ENCODE measurements at places on chromosomes 4 and X. TPM values are rescaled to one million over a fixed set of nuclear protein-coding genes. Genes with fewer than 3 reads are reported as not detected.

- H3K27ac ChIP-seq = peak overlapping the region; percentile 93
- peaks cover 11% of the 10 kb centered on the region for H3K36me3 ChIP-seq
- peaks cover 58% of the 10 kb centered on the region for H3K4me1 ChIP-seq
- H3K27me3 ChIP-seq = no peaks in the 10 kb centered on the region
- H3K4me3 ChIP-seq = peak overlapping the region; percentile 71
These were observed 37.7 kb downstream of the ARHGEF9 start for GRCh38 chrX:63747331-63747730.

PFKFB1 gene
- total RNA-seq = 0.44 TPM

DNA sequence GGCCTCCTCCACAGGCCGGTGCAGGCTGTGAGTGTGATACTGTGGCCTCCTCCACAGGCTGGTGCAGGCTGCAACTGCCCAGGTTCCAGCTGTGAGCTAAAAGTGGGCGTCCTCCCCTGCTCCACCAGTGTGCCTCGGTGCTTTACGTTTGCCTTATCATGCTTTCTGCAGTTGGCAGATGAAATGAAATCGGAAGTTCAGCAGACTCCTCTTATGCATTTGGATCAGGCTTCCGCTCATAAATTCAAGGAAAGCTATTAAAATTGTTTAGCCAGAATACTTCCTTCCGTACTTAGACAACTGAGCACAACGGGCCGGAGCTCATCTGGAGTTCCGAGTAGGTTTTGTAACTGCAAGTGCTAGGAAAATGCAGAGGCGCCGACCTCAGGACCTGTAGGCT is 12.0 kb downstream of the CYP4V2 start:
- no peak overlapping the region for H3K4me3 ChIP-seq
- peaks cover 5% of the 10 kb centered on the region for H3K4me1 ChIP-seq
- H3K27me3 ChIP-seq = no peaks in the 10 kb centered on the region
- H3K36me3 ChIP-seq = peaks cover 9% of the 10 kb centered on the region

TMEM150C gene
- total RNA-seq = not detected

- H3K36me3 ChIP-seq = no peaks in the 10 kb centered on the region
- H3K4me3 ChIP-seq = no peak overlapping the region
- H3K27me3 ChIP-seq = peaks cover 10% of the 10 kb centered on the region
- H3K4me1 ChIP-seq = peaks cover 4% of the 10 kb centered on the region
These were observed 57.1 kb downstream of the ENPEP start for GRCh38 chr4:110532901-110533589.

P2RY8 gene
- 87.6 TPM for total RNA-seq

- no peaks in the 10 kb centered on the region for H3K4me1 ChIP-seq
- no peak for DNase-seq
- no peaks in the 10 kb centered on the region for H3K27me3 ChIP-seq
- no peaks in the 10 kb centered on the region for H3K36me3 ChIP-seq
- no peak overlapping the region for H3K4me3 ChIP-seq
These were observed 30.8 kb downstream of the ASB5 start for GRCh38 chr4:176238157-176238610.

DNA sequence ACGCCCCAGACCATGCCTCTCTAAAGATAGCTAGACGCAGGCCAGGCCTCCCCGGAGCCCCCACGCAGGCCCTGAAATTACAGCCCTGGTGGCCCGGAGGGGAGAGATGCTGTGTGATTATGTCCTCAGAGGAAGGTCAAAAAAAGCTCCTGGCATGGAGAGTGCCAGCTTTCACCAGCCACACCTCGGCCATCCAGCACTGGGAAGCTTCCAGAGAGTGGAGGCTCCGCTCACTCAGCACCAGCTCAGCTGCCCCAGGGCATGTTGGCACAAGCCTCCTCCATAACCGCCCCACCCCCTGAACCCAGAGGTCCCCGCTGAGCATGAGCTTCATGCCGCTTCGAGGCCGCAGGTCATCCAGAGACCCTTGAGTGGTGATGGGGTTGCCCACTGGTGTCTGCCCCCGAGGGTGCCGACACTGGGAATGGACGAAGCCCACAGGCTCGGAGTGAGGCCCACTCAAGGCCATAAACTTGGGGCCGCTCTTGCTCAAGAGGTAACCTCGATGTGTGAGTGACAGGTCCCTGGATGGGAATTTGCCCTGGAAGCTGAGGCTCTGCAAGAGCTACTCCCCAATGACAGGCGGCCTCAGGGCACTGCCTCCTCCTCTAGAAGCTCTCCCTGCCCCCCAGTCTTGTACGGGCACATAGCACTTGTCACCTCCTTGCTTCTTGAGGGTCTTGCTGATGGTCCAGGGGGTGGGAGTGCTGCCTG is 4.4 kb upstream of the BGN start:
- no peaks in the 10 kb centered on the region for H3K4me1 ChIP-seq
- no peak overlapping the region for H3K4me3 ChIP-seq
- H3K36me3 ChIP-seq = no peaks in the 10 kb centered on the region

DNA sequence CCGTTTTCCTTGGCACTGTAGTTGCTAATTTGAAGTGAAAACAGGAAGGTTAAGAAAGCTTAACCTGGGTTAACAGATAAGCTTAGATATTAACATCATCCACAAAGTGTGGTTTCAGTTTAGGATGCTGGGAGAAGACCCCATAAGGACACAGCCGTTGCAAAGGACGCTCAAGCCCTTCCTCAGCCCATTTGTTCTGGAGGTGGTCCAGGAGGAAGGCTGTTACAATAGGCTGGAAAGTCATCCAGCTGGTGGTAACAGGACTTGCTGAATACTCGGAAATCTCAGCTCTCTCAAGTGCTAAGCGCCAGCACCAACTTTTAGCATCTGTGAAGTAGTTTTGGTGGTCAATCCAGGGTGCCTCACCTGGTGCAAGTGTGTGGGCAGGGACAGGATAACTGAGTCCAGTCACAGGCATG is 14.2 kb downstream of the CHST7 start:
- peaks cover 16% of the 10 kb centered on the region for H3K4me1 ChIP-seq
- H3K4me3 ChIP-seq = peak overlapping the region; percentile 66
- H3K27ac ChIP-seq = peak overlapping the region; percentile 86
- no peaks in the 10 kb centered on the region for H3K27me3 ChIP-seq
- DNase-seq = no peak

DNA sequence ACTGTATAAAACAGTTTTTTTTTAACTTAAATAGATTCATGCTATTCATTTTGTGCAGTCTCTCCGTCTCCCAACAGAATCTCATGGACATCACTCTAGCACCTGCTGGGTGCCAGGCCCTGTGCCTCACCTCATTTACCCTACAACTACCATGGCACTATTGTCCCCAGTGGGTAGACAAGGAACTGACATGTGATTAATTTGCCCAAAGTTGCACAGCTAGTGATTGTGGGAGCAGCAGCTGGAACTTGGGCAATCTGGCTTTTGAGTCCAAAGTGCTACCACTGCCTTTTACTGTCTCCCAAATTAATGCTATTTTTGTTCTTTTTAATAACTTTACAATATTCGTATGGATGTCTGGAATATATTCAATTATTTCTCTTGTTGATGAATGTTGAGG is 11.2 kb upstream of the PGRMC2 start:
- DNase-seq = no peak
- peaks cover 5% of the 10 kb centered on the region for H3K36me3 ChIP-seq
- no peak overlapping the region for H3K27ac ChIP-seq
- no peak overlapping the region for H3K4me3 ChIP-seq
- no peaks in the 10 kb centered on the region for H3K4me1 ChIP-seq

DNA sequence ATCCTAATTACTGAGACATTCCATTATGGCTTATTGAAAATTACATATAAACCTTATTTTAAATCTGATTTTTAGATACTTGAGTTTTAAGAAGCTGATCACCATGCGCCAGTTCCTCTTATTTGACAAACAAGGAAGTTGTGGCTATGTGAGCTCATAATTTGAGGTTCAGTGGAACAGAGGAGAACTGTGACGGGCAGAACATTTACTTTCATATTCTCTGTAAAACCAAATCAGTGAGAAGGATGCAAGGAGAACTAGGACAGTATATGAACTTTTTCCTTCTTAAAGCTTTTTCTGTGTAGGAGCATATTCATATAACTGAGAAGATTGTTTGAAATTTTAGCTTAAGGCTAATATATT is 25.3 kb downstream of the STIM2 start:
- H3K27me3 ChIP-seq = no peaks in the 10 kb centered on the region
- peak overlapping the region; percentile 96 for H3K27ac ChIP-seq
- H3K36me3 ChIP-seq = peaks cover 26% of the 10 kb centered on the region

GJB1 gene
- 0.26 TPM for total RNA-seq

DNA sequence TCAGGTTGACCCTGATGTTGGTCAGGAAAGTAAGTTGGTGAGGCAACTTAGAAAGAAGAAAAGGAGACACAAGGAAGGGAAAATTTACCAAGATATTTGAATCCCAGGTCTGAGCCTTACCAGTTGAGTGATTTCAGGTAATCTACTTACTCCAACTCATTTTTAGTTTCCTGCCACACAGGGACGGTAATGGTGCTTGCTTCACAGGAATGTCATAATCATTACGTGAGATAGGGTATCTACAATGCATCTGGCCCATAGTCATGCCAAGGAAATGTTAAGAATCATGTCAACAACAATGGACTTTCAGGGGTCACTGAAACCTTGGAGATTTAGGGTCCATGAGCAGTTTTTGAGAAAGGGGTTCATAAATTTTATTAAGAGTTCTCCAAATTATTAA is 195.4 kb upstream of the HHIP start:
- H3K27me3 ChIP-seq = no peaks in the 10 kb centered on the region
- H3K4me3 ChIP-seq = no peak overlapping the region
- no peak for DNase-seq
- no peak overlapping the region for H3K27ac ChIP-seq
- no peaks in the 10 kb centered on the region for H3K4me1 ChIP-seq

PYURF gene
- total RNA-seq = 53.2 TPM

- no peak for DNase-seq
- no peaks in the 10 kb centered on the region for H3K27me3 ChIP-seq
- no peak overlapping the region for H3K27ac ChIP-seq
- no peaks in the 10 kb centered on the region for H3K4me1 ChIP-seq
These were observed 348.1 kb downstream of the ARHGAP10 start for GRCh38 chr4:148079961-148080360.

DNA sequence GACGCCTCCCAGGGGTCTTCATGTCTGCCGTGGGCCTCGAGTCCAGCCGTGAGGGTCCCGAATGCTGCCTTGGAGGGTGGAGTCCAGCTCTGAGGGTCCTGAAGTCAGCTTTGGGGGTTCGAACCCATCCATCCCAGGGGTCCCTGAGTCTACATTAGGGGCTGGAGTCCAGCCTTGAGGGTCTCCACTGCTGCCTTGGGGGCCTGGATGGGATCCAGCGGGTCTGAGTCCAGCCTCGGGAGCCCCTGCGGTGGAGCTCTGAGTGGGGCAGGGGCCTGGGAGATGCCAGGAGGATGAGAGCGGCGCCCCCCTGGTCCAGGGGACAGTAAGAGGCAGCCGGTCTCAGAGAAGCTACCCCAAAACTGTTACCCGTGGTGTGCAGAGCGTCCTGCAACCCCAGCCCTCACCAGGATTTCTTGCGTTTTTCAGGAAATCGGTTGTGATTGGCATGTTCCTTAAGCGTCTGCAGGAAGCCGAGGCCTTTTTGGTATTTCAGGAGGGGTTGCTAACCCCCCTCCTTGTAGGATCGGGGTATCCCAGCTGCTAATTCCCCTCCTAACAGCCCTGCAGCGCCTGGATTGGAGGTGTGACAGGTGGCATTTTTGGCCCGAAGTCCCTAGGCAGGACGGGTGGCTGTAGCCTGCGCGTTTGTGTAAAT is 1.7 kb upstream of the GTPBP6 start:
- H3K27ac ChIP-seq = peak overlapping the region; percentile 82
- peak overlapping the region; percentile 89 for H3K4me3 ChIP-seq
- H3K4me1 ChIP-seq = peaks cover 25% of the 10 kb centered on the region
- peaks cover 4% of the 10 kb centered on the region for H3K36me3 ChIP-seq
- DNase-seq = peak; percentile 49

DNA sequence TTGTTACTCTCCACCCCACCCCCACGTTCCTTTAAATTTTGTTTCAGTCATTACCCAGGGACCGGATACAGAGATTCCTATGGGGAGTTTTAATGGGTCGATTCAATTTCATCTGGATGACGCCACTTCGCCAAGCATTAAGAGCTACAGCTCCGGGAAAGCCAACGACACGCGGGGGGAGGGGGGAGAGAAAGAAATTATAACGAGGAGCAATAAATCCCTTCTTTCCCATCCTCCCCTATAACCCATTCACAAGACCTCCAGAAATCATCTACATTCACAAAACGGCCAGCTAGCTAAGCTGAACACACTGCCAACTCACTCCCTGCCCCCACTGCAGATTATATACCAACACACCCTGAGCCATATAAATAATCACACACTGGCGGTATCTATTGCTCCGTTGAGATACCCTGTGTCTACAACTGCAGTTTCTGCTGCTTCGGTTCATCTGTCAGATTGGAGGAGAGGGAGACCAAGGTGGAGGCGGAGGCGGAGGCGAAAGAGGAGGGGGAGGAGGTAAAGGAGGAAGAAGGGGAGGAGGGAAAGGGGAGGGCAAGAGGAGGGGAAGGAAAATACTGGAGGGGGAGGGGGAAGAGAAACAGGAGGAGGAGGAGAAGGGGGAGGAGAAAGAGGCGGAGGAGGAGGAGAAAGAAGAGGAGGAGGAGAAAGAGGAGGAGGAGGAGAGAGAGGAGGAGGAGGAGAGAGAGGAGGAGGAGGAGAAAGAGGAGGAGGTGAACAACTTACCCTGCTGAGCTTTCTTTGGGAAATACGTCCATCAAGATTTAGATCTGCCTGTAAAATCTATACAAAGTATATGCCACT is 113.9 kb upstream of the VAMP7 start:
- no peaks in the 10 kb centered on the region for H3K36me3 ChIP-seq
- DNase-seq = no peak
- H3K4me1 ChIP-seq = peaks cover 4% of the 10 kb centered on the region
- peak overlapping the region; percentile 80 for H3K4me3 ChIP-seq
- H3K27ac ChIP-seq = no peak overlapping the region
- H3K27me3 ChIP-seq = no peaks in the 10 kb centered on the region

N4BP2 gene
- 33.5 TPM for total RNA-seq

DNA sequence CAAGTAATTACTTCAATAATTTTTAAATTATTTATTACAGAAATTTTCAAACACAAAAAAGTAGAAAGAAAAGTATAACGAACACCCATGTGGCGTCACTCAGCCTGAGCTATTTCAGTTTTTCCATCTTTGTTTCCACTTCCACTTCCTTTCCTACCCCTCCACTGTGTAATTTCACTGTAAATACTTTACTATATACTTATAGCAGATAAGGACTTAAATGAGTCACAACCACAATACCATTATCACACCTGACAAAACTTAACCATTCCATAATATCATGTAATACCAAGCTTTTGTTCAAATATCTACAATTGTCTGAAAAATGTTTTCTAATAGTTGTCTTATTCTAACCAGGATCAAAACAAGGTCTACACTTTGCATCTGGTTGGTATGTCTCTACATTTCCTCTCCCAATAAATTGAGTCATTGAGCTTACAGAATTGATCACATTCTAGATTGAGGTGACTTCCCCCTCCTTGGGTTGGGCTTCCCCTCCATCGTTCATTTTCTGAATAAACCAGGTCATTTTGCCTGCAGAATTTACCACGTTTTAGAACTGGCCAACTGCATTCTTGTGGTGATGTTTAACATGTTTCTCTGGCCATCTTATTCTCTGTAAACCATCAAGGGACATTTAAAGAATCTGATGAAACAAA is 48.7 kb downstream of the ATP10D start:
- peaks cover 58% of the 10 kb centered on the region for H3K36me3 ChIP-seq
- DNase-seq = no peak
- no peaks in the 10 kb centered on the region for H3K27me3 ChIP-seq
- peaks cover 57% of the 10 kb centered on the region for H3K4me1 ChIP-seq
- peak overlapping the region; percentile 16 for H3K4me3 ChIP-seq
- H3K27ac ChIP-seq = peak overlapping the region; percentile 66

- H3K4me3 ChIP-seq = peak overlapping the region; percentile 87
- peaks cover 2% of the 10 kb centered on the region for H3K36me3 ChIP-seq
- H3K4me1 ChIP-seq = peaks cover 72% of the 10 kb centered on the region
- peak overlapping the region; percentile 96 for H3K27ac ChIP-seq
- DNase-seq = peak; percentile 75
- H3K27me3 ChIP-seq = no peaks in the 10 kb centered on the region
These were observed 59.3 kb downstream of the MAML3 start for GRCh38 chr4:140094438-140095420.

FAM53A gene
- total RNA-seq = 0.97 TPM

TGIF2LX gene
- total RNA-seq = not detected

NHSL2 gene
- 1.6 TPM for total RNA-seq

UBQLN2 gene
- 47.9 TPM for total RNA-seq
